ENCODE measurements at places on chromosomes 7 and 10.

DNA sequence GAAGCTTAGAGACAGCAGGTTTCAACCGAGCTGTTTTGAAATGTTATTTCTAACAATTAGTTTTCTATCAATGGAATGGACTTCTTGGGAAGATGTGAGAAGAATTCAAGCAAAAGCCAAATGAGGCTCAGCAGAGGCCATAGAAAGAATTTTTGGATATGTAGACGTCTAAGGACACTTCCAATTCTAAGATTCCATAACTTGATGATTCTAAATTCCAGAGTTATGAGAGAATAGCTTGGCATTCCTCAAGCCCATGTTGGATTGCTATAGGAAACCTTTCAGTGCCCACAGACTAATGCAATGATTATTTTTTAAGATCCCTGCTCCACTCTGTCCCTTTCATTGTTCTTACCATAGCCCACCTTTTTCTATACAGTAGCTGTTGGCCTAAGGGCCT lies 77.2 kb upstream of the PALS2 start:
- no peak for DNase-seq

DNA sequence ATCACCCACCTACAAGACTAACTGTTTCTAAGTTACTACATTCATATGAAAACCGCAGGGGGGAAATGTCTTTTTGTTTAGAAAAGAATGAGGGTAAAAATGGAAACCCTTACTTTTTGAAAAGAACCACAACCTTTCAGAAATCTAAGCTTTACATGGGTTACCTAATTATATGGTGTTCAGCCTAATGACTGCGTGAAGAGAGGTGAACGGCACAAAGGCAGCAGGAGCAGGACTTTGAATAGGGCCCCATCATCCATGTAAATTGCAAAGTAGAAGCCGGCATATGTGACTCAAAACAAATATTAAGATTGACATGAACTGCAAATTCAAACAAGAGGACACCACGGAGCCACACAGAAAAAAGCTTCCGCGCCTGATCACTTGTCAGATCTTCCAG lies 25.1 kb downstream of the NEBL start:
- no peak for DNase-seq

DNA sequence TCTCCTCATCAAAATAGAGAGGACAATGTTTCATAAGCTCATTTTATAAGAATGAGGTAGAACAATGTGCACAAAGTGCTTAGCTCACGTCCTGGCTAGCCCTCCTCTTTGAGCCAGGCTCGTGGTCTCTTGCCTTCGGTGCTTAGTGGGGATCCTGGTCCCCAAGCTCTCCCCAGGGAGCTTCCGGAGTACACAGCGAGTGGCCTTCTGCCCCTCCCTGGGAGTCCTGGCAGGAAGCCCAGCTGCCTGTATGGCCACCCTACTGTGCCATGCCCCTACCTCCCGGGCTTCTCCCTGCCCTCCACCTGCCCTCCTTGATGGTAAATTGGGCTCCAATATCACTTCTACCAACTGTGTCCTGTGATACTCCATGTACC lies 868 bp downstream of the MYO1G start:
- DNase-seq = no peak

DNA sequence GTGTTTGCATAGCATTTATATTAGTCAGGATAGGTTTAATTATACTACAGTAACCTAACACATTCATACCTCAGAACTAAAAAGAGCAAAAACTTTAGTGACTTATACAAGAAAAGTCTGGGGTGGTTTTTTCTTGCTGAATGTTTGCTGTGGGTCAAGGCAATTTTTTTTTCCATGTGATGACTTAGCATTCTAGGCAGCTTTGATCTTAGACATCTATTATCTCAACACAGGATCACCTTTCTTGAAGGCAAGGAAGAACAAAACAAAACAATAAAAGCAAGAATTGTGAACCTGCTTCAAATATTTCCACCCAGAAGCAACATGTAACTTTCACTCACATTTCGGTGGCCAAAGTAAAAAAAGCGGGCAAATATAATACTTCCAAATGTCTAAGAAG lies 20.7 kb upstream of the CBLL1 start:
- DNase-seq = no peak

- DNase-seq = no peak
These were observed 51.5 kb downstream of the ZNRF2 start for GRCh38 chr7:30335763-30336487.

- no peak for DNase-seq
These were observed 37.3 kb downstream of the BNIP3 start for GRCh38 chr10:131944412-131944811.

Data from ELF-1 (cell line).